ENCODE measurements at places on chromosomes 4 and X.

DNA sequence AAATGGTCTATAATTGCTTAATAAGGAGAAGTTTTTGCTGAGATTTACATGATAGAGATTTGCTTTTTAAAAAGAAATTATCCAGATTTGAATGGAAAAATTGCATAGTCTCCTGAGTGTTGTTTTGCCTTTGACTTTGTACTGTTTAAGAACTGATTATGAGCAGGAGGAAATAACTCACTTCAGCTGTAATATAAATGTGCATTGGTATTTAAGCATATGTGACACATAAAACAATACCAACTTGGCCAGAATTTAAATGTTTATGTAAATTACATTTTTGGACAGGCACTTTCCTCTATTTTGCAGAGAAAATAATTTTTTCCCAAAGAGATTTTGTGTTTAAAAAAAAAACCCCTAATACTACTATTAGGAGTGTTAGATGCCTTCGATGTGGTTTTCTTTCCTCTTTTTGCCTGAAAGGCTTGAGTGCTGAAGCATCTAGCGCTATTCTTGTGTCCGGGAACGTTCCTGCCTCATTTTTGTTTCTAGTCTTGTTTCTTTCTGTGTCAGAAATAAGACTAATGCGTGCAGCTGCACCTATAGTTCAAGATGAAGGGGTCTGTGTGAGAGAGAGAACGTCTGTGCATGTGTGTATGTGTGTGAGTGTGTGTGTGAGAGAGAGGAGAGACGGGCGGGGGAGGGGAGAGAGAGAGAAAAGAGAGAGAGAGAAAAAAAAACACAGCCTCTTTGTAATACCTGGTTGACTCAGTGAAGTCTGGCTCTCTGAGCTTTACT is 60.8 kb downstream of the TBL1X start:
- DNase-seq: no peak

- DNase-seq: no peak
These were observed 10.2 kb upstream of the CRLF2 start for GRCh38 chrX:1222531-1223241.

DNA sequence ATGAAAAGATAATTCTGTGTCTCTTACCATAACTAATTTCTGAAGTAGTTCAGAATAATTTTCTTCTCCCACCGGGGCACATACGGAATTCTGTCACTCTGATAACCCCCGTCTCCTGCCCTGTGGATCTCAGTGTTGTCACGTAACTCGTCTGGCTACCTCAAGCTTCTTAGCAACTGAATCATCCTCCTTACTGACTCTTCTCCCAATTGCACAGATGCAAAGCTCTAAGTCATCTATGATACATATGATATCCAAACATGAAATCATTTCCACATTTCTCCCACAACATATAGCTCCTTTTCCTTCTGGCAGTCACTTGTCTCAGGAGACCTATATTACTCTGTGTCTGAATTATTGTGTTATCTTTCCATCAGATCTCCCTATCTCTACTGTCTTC is 1043.1 kb upstream of the TENM3 start:
- DNase-seq: no peak

GRCh38 chr4:81600520-81601357 is 129.0 kb upstream of the RASGEF1B start:
- no peak for DNase-seq

DNA sequence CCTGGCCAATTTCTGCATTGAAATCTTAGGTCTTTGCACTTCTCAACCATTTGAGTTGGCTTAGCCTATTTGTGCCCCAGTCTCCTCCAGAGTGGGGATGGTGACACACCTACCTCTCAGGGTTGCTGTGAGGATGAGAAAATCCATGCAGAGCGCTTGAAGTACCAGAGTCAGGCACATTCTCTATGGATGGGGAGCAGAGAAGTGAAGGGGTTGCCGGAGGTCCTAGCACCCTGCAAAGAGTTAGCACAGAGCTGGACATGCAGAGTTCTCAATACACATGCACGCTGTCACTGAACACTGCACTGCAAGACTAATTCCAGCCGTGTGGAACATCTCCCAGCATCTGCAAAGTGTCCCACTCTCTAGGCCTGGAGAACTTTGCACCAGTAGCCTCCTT is 2.6 kb upstream of the STK32B start:
- no peak for DNase-seq

DNA sequence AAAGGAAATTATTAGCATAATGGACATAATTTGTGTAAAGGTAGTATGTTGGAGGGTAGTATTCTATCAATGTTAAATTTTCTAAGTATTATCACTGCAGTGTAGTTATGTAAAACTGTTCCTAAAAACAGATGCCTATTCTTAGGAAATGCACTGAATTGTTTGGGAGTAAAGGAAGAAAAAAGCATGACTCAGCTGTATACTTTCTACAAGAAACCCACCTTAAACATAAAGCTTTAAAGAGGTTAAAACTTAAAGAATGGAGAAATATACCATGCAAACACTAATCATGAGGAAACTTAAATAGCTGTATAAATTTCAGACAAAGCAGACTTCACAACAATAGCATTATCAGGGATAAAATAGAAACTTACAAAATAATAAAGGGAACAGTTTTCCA is 292.9 kb downstream of the ANTXR2 start:
- no peak for DNase-seq

DNA sequence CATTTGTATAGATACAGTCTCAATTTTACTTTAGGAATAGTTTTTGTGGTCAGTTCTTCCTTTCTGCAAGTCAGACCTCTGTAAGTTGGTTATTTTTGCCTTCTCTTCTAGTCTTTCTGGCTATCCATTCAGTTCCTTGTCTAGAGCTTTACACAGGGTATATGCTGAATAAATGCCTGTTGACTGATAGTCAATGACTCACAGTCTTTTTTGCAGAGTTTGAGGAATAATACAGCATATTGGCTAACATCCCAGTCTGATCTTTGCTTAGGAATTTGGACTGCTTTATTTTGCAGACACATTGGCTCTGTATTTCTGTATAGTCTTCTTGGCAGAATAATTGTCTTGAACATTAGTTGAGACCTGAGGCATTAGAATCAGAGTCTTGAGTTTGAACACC is 132.4 kb downstream of the MAGEC1 start:
- no peak for DNase-seq

- no peak for DNase-seq
These were observed 28.5 kb upstream of the IQSEC2 start for GRCh38 chrX:53309837-53310236.

GRCh38 chr4:100369871-100370270 is 148.0 kb downstream of the EMCN start:
- no peak for DNase-seq

GRCh38 chr4:91279899-91280298 is 1023.9 kb upstream of the GRID2 start:
- DNase-seq: no peak

GRCh38 chrX:154436983-154437752 is at the start of gene GDI1:
Gene GDI1 (plus strand): TSS chrX:154437154. CDS start chrX:154437255, 101 bp downstream.
- no peak for DNase-seq

- no peak for DNase-seq
These were observed 89.8 kb downstream of the MRPL1 start for GRCh38 chr4:77952457-77952856.

DNA sequence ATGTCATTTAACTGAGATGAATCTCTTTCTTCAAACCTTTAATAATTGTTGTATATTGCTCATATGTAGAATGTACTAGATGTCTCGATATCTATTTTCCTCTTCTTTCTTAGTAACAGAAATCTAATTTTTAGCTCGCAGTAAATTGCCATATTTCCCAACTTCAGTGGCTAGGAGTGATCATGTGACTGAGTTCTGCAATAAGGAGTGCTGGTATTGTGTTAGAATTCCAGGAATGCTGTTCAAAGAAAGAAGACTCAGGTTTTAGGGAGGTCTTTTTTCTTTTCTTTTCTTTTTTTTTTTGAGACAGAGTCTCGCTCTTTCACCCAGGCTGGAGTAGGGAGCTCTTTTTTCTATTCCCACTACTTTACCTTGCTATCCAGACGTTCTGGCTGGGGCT is 81.7 kb downstream of the SLC10A7 start:
- no peak for DNase-seq

- no peak for DNase-seq
These were observed 47.2 kb upstream of the TMEM33 start for GRCh38 chr4:41887821-41888686.

GRCh38 chr4:176755613-176756012 is 37.1 kb downstream of the VEGFC start:
- DNase-seq: no peak

DNA sequence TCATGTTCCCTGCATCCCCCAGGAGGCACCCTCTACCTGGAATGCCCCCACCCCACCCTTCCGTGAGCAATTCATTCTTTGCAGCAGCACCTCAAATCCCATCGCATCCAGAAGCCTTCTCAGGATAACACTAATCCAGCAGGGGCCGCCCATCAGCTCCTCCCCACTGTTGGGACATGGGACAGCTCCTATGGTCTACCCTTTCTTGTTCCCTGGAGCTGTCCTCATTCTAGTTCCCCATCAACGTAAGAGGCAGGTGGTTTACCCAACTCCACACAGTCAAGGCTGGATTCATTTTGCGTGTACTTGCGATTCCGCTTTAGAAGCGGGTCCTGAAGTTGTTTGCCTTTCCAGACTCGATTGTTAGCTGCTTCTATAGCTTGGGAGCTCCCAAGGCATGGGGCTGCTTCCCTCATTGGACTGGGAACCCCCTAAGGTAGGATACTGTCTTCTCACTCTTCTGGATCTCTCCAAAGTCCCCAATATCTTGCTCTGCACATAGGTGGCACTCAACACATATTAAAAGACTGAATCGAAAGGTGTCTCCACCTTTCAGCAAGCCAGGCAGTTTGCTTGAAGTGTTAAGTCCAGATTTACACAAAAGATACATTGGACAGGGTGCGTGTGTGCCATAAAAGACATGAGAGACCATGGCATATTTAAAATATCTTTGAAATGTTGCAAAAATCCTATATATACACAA is 942 bp upstream of the APLN start:
- DNase-seq: no peak

DNA sequence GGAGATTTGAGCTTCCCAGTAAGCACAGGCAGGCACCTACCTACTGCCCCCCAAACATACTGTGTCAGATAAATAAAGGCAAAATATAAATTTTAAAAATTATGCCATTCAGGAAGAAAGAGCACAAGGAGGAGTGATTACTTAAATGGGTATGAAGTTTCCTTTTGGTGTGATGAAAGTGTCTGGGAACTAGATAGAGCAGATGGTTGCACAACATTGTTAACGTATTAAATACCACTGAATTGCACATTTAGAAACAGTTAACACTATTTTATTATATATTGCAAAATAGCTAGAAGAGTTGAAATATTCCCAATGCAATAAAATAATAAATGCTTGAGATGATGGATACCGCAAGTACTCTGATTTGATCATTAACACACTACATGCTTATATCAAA is 374.7 kb upstream of the FGF13 start:
- no peak for DNase-seq

DNA sequence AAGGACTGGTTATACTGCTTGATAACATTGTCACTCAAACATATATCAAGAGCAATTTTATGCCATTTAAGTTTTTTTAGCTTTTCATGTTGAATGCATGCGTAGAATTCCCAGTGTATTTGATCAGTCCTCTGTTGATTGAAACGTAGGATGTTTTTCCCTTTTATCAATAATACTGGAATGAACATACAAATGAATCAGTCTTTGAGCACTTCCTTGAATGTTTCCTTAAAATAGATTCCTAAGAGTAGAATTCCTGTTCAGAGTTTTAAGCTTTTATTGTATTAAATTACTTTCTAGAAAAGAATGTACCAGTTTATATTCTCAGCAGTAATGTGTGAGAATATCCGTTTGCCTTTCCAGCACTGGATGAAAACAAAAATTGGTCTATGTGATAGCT is 37.8 kb downstream of the ADD1 start:
- no peak for DNase-seq

- no peak for DNase-seq
These were observed 182.7 kb downstream of the PABPC4L start for GRCh38 chr4:134018846-134019245.

Measured in cortex of kidney (tissue), 1 donor.